ENCODE measurements at places on chromosomes 11 and 22. TPM values are rescaled to one million over a fixed set of nuclear protein-coding genes. Genes with fewer than 3 reads are reported as not detected.

DNA sequence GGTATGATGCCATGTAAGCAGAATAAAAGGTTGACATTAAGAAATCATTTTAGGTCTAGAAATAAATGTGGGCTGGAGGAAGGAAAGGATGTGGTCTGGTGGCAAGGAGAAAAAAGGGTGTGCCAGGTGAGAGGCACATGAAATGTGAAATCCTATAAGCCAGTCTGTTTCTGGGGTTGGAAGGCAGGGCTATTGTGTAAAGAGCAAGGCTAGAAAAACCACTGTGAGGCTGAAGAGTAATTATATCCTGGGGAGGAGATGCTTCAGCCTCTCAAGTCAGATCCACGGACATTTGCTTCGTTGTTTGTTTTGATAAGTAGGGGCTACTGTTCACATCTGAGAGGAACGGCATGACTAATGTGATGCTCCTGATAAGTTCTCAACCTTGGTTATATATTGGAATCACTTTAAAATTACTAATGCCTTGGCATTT is 77.5 kb upstream of the CTSC start:
- DNase-seq = no peak

DNA sequence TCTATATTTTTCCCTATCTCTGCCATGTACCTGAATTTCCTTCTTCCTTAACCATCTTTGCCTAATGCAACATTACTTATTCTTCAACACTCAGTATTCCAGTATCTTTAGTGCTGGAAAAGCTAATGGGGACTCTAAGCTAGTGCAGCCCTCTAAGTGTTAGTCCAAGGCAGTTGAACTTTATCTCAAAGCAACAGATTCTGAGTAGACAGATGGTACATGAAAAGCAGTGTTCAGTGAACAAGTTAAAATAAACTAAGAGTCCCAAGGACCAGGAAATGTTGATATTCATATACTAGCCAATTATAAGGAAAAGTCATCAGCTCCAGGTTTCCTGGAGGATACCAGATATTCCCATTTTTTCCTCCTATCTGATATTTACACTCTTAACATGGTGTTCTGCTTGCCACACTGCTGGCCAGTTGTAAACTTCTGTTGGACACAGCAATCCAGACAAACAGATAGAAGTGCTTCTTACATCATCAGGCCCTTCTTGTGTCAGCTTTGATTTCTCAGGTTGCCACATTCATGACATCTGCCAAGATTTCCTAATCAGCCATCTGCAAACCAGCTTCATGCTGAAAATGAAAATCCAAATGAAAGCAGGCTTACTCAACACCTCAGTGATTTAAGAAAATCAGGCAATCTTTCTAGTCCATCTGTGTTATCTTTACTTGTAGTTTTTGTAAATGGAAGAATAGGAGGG is 255.9 kb upstream of the POU2AF2 start:
- DNase-seq = peak; percentile 17

DNA sequence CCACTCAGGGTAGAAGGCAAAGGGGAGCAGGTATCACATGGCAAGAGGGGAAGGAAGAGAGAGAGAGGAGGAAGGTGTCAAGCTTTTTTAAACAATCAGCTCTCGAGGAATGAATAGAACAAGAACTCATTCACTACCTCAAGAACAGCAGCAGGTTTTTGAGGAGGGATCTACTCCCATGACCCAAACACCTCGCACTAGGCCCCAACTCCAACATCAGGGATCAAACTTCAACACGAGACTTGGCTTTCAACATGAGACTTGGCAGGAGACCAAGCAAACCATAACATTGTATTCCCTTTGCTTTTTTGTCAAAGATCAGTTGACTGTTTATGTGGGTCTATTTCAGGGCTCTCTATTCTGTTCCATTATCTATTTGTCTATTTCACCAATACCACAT is 26.9 kb upstream of the APOBEC3A start:
- DNase-seq = no peak

DNA sequence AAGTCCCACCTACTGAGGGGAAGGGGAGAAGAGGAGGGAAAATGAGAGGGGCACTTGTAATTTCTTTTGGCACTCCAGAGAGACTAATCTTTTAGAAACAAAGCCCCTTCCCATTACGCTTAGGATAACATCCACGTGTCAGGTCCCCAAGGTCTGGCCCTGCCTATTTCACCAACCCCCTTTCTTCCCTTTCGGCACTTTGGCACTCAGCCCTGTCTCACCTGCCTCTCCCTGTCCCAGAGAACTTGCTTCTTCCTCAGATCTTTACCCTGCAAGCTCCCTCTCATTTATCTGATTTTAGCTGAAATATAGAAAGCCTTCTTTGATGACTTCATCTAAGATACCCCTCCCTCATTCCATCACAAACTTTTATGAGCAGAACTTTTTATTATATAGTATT is 55.5 kb downstream of the RASSF10 start:
- DNase-seq = peak; percentile 31

GRCh38 chr11:43504316-43504950 is 145.7 kb downstream of the TTC17 start:
- no peak for DNase-seq

- DNase-seq = no peak
Observed at GRCh38 chr11:105074166-105074530, 29.0 kb upstream of the CARD16 start.

- no peak for DNase-seq
Observed at GRCh38 chr11:132463295-132464002, 1068.9 kb downstream of the OPCML start.

DNA sequence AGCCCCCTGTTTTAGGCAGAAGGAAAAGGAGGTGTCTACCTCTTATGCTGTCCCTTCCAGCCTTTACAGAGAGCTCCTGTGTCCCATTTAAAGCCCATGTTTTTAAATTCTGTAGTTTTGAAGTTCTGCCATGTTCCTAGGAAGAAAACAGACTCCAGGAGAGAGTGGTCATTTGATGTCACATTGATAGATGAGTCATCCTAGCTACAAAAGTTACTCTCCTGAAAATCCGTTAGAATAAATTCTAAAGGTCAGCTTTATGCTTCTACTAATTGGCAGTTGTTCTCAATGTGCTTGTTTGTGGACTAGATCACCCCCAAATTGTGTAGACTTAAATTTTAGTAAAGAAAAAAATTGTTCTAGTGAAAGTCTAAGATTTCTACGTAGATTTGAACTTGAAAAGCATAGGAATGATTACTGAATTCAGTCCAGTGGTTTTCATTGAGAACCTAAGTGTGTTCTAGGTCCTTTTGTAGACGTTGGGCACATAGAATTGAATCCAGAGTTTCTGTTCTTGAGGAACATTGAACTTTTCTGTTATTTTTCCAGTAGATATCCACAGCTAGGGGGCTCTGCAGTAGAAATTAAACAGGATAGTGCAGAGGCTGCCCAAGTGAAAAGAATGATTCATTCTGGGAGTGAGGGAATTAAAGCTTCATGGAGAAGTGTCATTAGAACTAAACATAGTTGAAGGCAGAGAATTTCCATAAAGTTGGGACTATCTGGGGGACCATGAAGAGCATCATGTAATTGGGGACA is 140.6 kb upstream of the RASSF10 start:
- no peak for DNase-seq

DNA sequence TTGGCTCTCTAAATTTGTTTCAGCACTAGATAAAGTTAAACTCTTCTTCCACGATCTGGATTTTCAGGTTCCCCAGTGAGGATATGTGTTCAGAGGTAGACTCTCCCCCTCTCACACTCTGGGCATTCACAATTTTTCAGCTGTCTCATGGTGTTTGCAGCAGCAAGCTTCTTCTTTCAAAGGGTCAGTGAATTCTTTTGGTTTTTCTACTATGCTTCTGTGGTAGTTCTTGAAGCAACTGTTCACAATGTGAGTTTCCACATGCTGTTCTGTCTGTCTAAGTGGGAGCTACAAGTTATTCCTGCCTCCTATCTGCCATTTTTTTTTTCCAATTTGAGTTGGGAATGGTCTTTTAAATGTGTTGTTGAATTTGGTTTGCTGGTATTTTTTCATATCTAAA is 25.4 kb downstream of the CNTF start:
- no peak for DNase-seq

DNA sequence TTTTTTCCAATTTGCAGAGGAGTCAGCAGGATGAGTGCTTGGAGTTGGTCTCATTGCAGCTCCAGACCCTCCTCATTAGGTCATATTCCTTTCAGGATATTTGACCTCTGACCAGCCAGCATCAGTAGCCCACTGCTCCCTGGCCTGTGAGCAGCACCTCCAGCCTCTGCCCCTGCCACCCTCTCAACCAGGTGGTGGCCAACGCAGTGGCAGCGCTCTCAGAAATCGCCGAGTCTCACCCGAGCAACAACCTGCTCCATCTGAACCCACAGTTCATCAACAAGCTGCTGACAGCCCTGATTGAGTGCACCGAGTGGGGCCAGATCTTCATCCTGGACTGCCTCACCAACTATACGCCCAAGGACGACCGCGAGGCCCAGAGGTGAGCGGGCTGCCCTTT is 27.0 kb downstream of the C22orf42 start:
- DNase-seq = no peak

DNA sequence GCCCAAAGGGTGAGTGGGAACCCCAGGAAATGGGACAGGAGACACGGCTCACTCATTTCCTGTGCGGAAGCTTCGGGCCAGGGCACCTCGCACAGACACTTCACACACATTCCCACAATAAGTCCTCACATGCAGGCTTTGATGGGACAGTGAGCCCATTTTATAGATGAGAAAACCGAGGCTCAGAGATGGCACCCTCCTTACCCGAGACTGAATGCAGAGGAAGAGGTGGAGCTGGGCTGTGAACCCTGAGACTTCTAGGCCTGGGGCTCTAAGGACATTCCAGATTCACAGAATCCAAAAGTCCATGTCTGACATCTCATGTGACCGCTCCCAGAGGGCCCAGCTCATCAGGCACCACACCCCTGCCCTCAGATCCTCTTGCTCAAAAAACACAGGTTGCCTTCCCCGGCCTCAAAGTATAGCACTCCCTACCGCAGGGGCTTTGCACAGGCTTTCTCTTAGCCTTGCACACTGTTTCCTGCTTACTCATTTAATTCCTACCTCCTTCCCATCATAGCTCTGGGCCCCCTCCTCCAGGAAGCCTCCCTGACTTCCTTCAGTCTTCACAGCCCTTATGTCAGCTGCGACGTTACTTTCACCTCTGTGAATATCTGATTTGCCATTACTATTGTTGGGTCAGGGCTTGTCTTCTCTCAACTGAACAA is 57.1 kb upstream of the TCF20 start:
- no peak for DNase-seq

- DNase-seq = no peak
Observed at GRCh38 chr11:124748481-124749343, 3.3 kb downstream of the VSIG2 start.

- no peak for DNase-seq
Observed at GRCh38 chr11:105220121-105220520, 80.6 kb upstream of the CARD18 start.

DNA sequence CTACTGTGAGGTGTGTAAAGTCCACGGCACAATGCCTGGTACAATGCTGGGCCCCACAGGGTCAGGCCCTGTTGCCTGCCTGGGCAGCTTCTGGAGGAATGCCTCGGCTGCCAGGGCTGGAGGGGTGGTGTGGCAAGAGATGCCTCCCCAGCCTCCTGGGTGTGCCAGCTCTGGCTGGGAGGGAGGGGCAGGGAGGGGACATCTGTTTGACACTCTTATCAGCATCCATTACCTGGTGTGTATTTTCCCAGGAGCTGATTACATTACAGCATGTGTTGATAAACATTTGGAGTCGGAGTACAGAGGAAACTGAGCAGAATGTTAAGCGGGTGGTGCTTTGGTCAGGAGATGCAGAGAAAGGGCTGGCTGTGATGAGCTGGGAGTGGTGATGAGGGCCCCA is 11.0 kb upstream of the NECTIN1 start:
- DNase-seq = no peak

Gene OSBP2
- 25.5 TPM for polyA plus RNA-seq

Gene HORMAD2
- polyA plus RNA-seq = not detected

Gene KRTAP5-11
- not detected for polyA plus RNA-seq

Gene TNNI2
- polyA plus RNA-seq = 10.9 TPM

Gene RFPL2
- 0.62 TPM for polyA plus RNA-seq

Gene FOLH1
- not detected for polyA plus RNA-seq

Data from hepatocyte (in vitro differentiated cells).